ENCODE measurements at places on chromosomes 12 and 14.
A peak's percentile ranks its signal among the peaks of the same experiment; 100 is the strongest.

- no peak for DNase-seq
These were observed 71.1 kb downstream of the AVPR1A start for GRCh38 chr12:63079791-63080502.

DNA sequence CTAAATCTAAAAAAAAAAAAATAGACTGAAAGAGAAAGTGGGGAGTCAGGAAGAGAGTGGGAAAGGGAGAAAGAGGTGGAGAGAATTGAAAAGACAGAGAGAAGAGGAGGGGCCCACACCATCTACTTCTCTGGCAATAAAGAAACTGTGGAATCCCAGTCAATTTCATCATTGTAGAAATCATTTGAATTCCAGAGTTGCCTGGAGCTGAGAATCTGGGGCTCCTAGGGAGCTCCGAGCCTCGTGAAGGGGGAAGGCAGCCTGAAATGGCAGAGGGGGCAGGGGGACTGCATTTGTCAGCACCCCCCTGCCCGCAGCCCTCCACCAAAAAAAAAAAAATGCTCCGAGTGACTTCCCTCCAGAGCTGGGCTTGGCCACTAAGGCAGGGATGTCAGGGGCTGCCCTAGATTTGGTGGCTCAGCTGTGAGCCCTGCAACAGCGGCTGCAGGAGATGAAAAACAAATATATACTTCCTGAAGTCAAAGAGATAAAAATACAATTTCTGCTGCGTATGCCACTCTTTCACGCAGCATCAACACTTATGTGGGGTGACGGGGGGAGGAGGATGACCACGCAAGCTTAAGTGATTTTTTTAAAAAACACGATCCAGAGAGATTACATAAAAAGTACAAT is 80.5 kb downstream of the BCL11B start:
- DNase-seq = no peak

DNA sequence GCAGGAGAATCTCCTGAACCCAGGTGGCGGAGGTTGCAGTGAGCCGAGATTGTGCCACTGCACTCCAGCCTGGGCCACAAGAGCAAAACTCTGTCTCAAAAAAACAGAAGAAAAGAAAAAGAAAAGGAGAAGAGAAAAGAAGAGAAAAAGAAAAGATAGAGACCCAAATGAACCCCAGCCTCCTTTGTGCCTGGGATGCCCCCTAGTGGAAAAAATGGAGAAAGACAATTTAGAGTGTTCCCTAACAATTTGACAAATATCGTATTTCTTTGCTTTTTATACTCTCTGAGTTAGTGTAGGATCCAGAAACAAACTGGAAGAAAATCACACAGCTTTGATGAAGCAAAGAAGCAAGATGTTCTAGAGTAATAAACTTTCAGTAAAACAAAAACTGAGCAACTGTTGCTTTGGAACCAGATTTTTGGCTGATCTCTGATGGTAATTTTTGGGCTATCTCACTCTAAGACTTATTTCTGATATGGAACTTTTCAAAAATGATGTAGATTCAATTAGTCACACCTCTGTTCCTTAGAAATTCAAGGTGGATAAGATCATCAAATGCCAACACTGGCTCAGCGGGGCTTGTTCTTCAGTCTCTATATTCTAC is 18.6 kb upstream of the PRKAB1 start:
- peak; percentile 10 for DNase-seq

DNA sequence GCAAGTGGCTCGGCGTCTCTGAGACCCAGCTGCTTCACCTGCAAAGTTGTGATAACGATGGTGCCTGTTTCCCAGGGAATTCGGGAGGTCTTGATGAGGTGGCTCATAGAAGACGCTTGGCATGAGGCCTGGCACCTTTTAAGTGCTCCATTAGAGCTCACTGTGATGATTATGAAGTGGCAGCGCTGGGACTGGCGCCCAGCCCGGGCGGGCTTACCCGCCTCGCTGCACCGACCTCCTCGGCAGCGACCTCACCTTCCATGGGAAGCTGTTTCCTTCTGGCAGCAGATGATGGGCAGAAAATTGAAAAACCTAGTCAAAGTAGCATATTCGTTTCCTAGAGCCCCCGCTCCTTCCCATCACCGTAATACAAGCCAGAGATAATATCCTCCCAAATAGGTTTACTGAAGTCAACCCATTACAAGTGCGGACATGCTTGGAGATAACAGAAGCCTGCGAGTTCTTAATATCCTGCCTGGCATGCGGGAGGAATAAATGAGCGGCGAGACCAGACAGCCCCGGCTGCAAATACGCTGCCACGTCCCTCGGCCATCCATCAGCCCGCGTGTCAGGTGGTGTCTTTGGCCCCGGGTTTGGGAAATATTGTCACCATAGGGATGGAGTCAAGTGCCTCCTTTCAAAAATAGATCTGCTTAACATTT is 35.2 kb upstream of the DLK1 start:
- DNase-seq = no peak

DNA sequence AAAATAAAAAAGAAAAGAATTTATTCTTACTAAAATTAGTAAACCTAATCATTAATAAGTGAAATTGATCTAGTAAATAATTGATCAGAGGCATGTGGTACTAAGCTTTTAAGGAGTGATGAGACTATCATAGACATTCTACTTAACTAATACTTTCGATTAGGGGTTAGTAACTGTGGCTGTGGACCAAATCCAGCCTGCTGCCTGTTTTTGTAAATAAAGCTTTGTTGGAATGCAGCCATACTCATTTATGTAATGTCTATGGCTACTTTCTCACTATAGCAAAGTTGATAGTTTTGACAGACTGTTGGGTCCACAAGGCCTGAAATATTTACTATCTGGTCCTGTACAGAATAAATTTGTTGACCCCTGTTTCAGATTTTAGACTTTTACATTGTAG is 63.2 kb downstream of the PLEKHA5 start:
- no peak for DNase-seq

- DNase-seq = no peak
These were observed 82.9 kb downstream of the TSPAN9 start for GRCh38 chr12:3160081-3160480.
